ENCODE measurements at places on chromosomes 4 and X.

- no peak for DNase-seq
Observed at GRCh38 chrX:25650216-25650820, 487.8 kb upstream of the MAGEB18 start.

GRCh38 chr4:135365065-135365464, 1163.5 kb upstream of the PABPC4L start:
- no peak for DNase-seq

- peak; percentile 45 for DNase-seq
Observed at GRCh38 chr4:184100297-184100885, 117.3 kb downstream of the ENPP6 start.

- DNase-seq: no peak
Observed at GRCh38 chr4:118033148-118034052, 886 bp upstream of the NDST3 start.

- DNase-seq: no peak
Observed at GRCh38 chr4:139720806-139721205, 55.2 kb downstream of the MGST2 start.

DNA sequence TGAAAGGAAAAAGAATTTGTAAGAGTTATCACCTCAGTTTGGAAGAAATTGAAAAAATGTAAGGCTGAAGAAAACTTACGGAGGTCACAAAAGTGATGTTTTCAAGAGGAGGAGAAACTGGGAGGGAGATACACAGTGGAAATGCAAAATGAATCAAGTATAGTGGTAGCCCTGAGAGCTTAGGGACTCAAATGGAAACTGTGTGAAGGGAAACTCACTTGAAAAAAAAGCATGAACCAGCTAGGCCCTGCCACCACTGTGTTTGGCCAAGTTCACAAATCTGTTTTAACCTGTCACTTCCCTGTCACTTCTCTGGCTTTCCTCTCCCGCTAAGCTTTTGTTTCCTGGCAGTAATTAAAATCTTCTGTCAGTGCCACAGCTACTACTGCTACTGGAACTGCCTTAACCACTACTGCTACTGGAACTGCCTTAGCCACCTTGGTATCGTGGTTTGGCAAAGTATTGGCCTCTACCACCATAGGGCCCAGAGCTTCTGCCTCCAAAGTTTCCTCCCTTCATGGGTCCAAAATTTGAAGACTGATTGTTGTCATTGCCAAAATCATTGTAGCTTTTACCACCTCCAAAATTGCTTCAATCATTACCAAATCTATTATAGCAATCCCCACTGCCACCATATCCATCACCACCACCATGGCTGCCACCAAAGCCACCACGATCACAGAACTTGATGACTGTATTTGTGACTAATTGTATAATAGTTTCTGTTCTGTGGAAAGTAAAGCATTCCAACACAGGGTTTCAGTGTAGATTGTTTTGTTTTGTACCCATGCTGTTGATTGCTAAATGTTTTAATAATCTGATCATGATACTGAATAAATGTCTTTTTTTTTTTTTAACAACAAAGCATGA, 41.5 kb downstream of the SMARCA5 start:
- DNase-seq: no peak

DNA sequence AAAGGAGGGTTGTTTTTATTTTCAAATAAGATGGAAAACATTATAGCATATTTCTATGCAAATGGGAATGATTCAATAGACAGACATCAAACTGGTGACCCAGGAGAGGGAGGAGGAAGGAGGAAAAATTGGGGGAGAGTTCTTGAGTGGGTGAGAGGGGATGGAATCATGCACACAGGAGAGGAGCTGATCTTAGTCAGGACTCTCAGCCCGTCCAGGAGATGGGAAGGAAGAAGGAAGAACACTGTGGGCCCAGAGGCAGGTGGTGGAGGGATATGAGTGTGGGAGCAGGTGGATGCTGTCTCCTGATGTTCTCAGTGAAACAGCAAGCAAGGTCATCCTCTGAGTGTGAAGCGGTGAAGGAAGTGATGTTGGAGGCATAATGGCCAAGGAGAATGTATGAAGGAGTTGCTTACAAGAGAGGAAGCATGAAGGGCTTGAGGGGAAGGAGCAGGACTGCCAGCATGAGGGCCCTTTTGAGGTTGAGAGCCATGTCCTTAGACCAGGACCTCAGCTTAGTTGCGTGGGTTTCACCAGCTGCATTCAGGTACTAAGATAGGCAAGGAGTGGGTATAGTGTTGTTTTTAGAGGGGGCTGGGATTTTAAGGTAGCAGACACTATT, 161.7 kb upstream of the NAP1L5 start:
- no peak for DNase-seq

GRCh38 chr4:25161593-25161950, 1.3 kb upstream of the SEPSECS start:
- no peak for DNase-seq

DNA sequence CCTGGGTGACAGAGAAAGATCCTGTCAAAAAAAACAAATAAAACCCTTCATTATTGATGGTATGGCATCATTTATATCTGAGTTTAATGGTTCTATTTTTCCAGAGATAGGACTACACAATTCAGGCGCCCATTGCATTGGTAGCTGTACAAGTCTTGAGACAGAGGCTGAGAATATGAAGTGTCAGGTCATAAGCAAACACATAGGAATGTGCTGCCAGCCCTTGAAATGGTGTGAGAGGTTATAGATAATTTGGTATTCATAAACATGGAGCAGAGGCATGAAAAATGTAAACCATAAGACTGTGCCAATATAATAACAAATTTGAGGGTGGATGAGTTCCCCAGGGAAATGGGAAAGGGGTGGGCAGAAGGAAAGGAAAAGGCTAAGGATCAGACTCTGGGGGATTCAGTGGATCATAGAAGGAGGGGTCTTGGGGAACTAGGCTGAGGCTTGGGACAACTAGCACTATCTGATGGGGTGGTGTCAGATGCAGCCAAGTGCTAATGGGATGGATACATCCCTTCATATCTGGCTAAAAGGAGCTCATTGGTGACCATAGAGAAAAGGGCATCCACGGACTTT, 50.8 kb downstream of the MAOA start:
- DNase-seq: no peak

DNA sequence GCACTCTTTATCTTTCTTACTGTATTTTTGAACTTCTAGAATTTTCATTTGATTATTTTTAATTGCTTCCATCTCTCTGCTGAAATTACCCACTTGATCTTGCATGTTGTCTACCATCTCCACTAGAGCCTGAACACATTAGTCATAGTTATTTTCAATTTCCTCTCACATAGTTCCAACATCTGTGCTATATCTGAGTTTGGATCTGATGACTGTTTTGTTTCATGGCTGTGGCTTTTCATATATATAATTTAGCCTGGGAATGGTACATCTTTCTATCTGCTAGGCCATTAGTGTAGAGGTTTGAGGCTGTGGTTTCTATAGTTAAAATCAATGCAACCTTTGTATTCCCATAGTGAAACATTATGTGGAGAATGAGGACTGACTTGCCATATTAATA, 33.2 kb downstream of the NPY2R start:
- DNase-seq: no peak

DNA sequence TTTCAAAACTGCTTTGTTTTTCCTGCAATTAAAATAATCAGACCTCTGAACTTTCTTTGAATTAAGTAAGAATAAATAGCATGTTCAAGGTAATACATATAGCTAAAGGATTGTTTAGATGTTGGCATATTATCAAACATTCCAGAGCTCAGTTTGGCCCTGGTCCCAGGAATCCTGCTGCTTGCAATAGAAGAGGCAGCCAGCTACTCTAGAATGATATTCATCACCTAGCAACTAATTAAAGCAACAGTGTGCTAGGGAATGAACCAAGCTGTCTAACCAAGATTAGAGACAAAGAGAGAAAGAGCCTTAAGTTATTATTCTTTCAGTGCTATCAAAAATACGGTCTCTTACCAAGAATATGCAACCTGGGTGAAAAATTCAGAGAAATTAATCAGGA, 460.9 kb downstream of the GABRG1 start:
- no peak for DNase-seq

DNA sequence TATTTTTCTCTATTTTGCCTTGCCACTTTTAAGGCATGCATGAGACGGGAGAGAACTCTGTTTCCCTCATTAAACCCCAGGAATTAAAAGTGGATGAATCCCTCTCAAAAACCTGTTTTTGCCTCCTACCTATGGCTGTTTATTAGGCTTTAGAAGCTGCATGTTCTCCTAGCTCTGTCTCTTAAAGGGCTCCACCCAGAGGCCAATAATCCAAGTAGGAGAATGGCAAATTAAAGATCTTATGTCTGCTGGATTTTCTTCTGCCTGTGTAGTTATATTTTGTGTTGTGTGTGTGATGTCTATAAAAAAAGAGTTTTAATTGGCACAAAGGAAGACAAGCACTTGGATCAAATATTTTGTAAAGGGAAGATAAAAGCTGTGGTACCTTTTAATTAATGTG, 32.4 kb downstream of the MAGEC1 start:
- DNase-seq: no peak

- no peak for DNase-seq
Observed at GRCh38 chr4:164383358-164384220, 370.3 kb upstream of the SMIM31 start.

DNA sequence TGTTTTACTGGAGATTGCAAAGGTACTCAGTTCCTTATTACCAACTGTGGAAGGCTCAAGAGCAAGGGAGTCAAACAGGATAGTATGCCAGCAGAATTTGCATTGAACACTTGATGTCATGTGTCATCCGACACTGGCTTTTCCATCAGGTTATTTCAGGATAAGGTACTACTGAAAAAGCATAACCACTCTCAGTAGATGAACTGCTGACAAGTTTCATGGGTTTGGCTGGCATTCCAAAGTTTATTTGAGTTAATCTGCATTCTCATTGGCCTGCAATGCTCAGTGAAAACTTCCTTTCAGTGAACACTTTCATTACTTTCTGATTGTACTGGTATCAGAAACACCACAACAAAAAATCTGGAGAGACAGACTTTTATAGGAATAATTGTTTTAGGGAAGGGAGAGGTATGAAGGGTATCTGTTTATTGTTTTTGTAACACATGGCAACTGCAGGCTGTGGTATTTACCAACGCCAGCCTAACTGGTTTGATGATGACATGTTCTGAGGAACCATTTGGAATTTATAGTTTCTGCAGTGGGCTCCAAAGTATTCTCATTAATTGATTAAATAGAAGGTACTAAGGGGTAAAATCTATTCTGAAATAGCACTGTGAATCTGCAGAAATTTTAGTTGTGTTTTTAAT, 345.7 kb upstream of the NR3C2 start:
- DNase-seq: no peak

DNA sequence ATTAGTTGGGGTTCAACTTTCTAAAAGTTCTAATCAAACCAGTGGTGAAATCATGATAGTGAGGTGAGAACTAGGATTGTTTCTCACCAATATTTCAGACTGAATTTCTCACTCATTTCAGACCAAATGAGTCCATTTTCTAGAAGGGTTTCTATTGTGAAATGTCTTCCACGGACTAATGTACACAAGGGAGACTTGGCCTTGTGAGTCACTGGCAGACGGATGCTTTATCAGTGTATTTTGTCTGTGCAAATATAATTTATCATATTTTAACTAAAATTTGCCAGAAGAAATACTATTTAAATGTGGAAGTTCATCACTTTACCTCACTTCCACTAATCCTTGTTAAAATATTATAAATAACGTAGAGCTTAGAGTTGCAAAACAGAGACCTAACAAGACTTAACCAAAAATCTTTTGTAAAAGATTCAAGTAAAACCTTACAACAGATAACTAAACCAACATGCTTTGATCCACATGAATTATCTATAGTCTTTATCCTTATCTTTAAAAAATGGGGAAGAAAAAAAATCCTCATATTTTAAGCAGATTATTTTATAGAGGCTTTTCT, 506.0 kb upstream of the FAM241A start:
- no peak for DNase-seq

- DNase-seq: no peak
Observed at GRCh38 chrX:21398426-21398825, 24.2 kb downstream of the CNKSR2 start.

DNA sequence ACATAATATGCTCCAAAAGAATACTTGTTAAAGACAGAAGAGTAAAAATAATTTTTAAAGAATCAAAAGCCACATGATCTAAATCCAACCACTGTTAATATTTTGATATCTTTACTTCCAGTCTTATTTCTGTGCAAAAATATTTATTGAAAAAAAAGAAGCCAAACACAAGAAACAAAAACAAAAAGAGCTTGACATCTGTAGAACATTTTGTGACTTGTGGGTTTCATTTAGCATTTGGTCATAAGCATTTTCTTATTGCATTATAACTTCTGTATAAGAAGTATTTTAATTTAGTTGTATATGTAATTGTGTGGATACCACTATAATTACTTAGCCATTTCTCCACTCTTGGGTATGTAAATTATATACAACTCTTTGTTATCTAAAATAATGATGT, 63.1 kb downstream of the DIPK2B start:
- no peak for DNase-seq

GRCh38 chrX:37684973-37685372, 618 bp upstream of the XK start:
- DNase-seq: no peak

DNA sequence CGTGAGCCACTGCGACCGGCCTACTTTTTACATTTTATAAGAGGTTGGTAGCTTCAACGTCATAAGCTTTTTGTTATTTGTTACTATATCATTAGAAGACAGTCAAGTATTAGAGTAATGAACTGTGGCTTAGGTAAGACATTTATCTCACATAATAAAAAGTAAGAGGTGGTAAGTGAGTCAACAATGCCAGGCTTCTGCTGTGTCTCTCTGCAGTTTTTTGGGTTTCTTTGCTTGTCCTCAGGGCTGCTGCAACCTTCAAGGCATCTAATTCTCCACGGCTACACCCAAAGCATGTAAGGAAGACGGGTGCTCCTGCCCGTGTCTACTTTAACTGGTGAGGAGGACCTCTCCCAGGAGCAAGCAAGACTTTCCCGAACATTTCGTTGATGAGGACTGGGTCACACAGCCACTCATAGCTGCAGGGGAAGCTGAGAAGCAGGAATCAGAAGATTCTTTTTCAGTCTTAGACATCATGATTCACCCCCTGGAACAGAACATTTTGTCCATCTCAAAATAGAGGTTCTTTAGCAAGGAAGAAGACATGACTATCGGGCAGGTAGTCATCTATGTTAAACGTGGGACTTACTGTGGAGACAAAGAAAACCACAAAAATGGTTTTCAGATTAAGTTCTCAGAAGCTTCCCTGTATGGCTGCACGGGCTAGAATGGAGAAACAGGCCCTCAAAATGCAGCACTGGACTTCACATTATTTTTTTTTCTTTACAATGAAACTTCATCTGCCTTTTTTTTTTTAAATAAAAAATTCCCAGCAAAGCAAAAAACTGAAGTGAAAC, 13.0 kb upstream of the RHOH start:
- no peak for DNase-seq

GRCh38 chr4:121977251-121978171, 25.7 kb upstream of the TRPC3 start:
- no peak for DNase-seq

DNA sequence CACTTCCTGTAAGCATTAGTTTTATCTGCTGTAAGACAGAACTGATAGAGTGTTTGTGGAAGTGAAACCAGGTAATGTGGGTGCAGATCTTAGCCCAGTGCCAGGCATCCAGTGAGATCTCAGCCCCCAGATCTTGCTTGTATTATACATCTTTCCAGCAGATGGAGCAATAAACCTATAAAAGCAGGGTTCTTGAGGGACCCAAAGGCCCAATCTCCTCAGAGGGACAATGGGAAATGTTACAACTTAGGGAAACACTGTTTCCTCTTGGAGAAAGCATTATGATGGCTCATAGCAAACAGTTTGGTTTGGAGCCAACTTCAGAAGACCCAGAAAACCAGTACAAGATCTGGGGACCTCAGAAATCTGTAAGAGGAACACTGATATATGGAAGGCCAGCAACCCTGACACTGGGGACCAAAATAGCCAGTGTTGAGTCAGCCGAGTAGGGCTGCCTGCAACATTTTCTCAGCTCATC, 206.3 kb downstream of the SLC7A11 start:
- DNase-seq: no peak

GRCh38 chrX:153460826-153461225, 9.6 kb downstream of the HAUS7 start:
- DNase-seq: peak; percentile 44
